ENCODE measurements at places on chromosomes 11 and 22.

DNA sequence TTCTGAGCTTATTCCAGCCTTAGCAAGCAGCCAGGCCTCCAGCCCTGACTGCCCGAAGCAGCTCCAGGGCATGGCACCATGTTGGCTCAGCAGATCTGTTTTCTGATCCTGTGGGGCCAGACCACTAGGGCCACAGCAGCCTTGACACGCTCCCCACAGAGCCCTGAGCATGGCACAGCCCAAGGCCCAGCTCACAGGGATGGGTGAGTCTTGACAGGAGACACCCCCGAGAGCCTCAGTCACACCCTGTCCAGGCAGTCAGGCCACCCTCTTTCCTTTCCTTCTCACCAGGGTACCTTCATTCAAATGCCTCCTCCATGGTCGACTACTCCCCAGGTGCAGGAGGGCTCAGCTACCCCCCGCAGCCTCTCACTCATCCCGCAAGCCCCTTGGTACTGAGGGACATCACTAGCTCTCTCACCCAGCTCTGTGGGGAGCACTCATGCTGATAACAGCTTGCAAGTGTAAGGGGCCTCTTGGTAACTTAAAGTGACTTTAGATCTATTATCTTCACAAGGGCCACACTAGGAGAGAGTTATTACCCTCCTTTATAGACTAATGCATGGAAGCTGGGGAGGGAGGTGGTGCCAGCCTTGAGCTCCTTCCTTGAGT lies 3.9 kb upstream of the CDC42BPG start:
- DNase-seq = no peak

DNA sequence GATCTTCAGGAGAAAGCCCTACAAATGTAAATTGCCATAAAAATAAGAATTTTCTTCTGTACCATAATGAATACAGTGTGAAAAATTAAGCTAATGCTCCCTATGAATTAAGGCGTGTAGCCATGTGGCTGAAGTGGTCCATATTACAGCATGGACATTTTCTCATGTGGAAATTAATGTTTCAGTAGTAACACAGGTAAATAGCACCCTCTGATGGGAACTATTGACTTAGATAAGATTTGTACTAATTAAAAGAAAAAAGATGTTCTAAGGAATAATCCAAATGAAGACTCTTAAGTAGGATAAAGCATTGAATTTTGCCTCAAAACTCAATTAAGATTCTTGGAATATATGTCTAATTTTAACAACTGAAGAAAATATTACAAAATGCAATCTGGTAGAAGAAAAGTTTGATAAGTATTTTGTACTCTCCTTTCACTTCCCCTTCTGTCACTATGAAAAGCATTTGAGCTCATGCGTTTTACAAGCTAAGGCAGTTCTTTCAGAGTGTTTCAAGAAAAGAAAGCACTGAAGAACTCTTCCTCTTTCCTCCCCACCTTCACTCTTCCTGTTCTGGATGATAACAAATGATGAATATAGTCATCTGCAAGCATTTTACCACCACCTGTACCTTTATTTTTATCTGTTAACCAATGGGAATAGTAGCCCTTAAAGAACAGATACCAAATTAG lies 9.9 kb upstream of the OR8D2 start:
- DNase-seq = no peak

DNA sequence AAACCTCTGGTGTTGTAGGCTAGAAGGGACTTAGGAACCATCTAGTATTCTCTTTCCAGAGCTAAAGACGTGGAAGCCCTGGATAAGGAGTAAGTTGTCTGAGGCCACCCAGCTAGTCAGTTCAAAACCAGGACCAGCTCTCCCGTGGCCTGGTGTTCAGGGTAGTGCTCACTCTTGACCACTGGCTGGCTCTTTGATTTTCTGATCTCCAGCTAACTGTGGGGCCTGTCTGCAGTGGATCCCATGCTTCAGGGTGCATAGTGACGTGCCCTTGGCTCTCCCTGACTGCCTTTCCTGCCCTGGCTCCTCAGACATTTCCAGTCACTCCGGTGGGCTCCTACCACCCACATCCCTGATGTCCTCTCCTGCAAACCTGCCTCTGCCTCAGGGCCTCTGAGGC lies 1.3 kb downstream of the CLMP start:
- no peak for DNase-seq

DNA sequence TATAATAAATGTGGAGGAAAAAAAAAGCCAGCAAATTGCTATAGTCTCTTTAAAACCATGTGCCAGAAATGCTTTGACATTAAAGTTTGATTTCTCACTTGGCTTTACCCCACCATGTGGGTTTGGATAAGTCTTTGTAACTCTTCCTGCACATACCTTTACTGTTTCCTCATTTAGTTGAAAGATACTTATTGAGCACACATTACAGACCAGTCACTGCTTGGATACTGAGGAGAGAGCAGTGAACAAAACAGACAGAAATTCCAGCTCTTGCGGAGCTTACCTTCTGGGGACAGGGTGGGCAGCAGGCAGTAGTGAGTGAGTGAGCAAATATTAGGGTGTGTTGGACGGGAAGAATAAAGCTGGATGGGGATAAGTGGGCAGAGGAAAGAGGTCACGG lies 13.7 kb downstream of the PACS1 start:
- no peak for DNase-seq

DNA sequence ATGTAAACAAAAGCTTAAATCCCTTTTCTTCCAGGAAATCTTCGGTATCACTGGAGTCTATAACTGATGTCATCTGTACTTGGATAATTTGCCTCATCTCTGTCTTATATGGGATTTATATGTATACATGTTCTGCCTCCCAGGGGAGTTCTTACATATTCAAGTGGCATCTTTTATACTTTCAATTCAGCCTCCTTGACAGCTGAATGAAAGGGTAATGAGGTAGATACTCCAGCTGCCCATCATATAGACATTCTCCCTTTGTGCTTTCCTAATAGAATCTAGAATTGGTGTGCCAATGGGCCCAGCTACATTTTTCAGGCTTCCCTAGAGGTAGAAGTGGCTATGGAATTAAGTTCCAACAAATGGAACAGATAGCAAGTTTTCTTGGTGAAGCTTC lies 223.8 kb downstream of the LRRC4C start:
- DNase-seq = no peak

DNA sequence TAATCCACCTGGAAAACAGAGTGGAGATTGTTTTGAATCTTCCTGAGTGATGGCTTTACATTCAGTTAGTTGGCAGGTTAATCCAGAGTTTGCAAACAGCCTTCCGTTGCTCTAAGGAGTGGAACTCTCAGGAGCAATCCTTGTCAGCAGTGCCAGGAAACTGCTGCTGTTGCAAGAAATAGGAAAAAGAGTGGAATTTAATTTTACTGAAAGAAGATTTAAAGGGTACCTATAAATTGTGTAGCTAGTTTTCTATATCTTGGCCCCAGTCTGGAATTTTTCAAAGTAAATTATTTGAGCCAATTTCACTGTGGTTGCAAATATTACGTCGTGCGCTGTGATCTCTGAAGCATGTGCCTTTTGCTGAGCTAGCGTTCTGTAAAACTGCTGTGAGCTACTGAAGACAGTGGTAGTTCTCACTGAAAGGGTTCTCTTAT lies 55.5 kb upstream of the SLC5A12 start:
- DNase-seq = no peak

- DNase-seq = no peak
Measured at GRCh38 chr11:75513250-75513649, 12.5 kb downstream of the GDPD5 start.

- DNase-seq = peak; percentile 12
Measured at GRCh38 chr22:44622147-44622427, 79.9 kb upstream of the PRR5 start.

DNA sequence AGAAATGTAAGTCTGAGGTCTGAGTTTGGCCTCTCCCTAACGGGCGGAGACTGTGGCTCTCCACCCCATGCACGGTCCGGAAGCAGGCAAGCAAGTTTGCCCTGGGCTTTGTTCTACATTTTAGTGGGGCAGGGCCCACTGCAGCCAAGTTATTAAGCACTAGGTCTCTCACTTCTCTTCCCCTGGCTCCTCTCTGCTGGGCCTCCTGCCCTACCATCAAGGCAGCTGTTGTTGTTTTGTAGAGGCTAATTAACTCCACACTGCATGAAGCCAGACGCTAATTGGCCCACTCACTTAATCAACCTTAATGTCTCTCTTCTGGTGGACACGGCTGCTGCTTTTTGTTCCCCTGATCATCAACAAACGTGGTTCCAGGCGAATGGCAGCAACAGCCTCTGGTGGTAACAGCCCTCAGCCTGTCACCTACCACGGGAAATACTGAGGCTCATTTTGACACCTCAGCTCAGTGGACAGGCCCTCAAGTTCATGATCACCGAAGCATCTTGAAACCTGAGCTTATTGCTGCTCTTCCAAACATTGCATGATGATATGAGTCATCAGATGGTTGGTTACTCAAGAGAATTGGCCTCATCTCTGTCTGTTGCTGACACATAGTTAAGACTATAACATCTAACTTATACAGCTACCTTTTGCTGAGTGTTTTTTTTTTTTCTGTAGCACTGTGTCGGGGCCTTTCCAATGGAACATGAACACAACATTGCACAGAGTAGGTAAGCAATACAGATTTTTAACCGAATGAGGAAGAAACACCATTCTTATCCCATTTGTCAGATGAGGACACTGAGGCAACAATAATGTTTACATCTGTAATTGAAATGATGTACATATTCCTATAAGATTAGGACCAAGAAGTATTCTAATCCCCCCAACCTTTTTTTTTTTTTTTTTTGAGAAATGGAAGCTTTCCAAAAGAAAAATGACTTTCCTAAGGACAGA lies 20.8 kb upstream of the LMO2 start:
- DNase-seq = no peak

GRCh38 chr11:108286956-108287355 lies 64.1 kb downstream of the ATM start:
- DNase-seq = no peak

DNA sequence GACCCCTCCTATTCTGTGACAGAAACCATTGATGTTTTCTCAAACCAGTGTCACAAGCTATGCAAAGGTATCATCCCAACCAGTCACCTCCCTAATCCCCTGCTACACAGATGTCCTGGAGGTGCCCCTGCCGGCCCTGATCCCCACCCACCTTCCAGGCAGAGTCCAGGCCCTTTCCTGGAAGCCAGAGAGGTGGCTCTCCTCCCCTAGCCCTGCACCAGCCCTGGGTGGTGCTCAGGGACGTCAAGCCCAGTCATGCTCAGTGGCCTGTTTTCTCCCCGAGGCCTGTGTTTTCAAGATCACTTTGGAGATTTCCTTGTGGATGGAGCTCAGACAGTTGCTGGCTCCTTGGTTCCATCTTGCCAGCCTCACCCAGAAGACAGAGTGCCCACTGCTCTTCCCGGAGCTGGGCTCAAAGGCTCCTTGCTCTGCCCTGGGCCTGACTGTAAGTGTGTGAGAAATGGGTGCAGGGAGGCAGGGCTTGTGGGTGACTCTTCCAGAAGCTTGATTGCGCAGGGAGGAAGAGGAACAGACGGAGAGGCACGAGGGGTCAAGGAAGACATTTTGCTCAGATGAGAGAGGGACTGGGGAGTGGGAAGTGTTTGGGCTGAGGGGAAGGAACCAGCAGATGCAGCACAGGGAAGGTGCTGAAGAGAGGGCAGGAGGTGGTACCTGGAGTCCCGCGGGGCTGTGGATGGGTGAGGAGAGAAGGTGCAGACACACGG lies 11.3 kb downstream of the P2RY6 start:
- no peak for DNase-seq

GRCh38 chr22:27487600-27488452 lies 313.7 kb downstream of the MN1 start:
- DNase-seq = no peak

GRCh38 chr22:18063306-18063705 lies 14.5 kb upstream of the PEX26 start:
- no peak for DNase-seq

- DNase-seq = no peak
Measured at GRCh38 chr22:50517495-50518260, 7.7 kb downstream of the SCO2 start.

- DNase-seq = no peak
Measured at GRCh38 chr11:88418508-88418907, 81.0 kb upstream of the CTSC start.

DNA sequence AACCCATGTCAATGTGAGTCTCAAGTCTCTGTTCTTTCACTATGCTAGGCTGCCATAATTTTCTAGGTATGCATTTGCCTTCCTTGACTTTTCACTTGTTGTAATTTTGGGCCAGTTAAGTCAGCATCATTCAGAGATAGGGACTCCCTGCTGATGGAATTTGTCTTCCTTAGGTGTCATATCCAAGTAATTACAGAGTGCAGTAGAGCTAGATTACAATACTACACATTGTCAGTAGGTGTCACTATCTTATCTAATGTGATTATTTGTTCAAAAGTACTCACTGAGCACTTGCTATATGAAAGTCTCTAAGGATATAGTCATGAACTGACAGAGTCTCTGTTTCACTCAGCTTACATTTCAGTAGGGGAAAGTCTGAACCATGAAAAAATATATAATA lies 25.0 kb upstream of the SYN3 start:
- no peak for DNase-seq

GRCh38 chr22:48902001-48902869 lies 925.4 kb downstream of the BRD1 start:
- DNase-seq = no peak

DNA sequence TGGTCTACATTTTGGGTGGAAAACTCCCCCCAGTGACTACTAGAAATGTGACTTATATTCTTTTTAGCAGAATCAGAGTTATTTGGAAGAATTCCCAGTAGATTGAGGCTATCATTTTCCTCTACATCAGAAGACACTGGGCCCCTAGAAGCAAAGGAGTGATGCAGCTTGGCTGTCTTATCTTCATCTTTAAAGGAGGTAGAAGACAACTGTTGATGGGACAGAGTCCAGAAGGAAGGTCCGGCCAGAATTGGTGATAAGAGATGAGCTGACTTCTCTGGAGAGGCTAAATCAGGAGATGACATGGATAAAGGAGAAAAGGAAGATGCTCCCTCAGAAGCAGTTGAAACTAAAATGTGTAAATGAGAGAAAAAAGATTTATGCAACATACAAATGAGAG lies 149.6 kb downstream of the ENTHD1 start:
- no peak for DNase-seq

DNA sequence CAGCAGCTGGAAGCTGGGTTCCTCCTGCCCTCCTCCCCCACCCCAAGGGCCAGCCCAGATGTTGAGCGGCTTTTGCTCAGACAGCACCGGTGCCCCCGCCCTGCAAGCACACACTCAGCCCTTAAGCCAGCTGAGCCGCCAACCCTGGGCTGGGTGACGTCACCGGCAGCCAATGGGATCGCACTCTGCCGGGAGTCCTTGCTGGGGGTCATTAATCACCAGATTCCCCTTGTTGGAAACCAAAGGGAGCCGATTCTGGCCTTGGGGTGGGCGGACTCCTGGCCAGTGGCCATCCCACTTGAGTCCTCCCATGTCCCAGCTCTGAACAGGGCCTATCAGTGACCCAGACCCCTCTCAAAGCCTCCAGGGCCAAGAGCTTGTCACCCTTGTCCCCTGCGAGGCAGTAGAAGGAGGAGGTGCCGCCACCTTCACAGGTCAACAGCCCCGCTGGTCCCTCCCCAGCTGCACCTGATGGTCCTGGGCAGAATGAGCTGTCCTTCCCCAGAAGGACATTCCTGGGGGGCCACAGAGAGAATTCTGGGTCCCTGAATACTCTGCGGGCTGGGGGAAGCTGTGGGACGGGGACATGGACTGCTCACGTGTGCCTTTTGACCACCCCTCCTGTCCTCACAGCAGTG lies 7.4 kb downstream of the DUSP8 start:
- DNase-seq = no peak

GRCh38 chr11:111173221-111173620 lies 72.3 kb upstream of the POU2AF2 start:
- no peak for DNase-seq

Measured in activated CD4-positive, alpha-beta T cell treated with anti-CD3 and anti-CD28 coated beads, Interleukin-2, amount 50 U/mL, for 16 hours (primary cell).